ENCODE measurements at places on chromosomes 4 and X. TPM values are rescaled to one million over a fixed set of nuclear protein-coding genes. Genes with fewer than 3 reads are reported as not detected.

The TEX13B gene
- not detected for total RNA-seq

The C1GALT1C1 gene
- 41.3 TPM for total RNA-seq

The FREM3 gene
- total RNA-seq = not detected

The SLC9A7 gene
- 67.9 TPM for total RNA-seq

The RAI2 gene
- 2.2 TPM for total RNA-seq

The CC2D2A gene
- total RNA-seq = 39.1 TPM

The CXXC4 gene
- not detected for total RNA-seq

The FGF5 gene
- total RNA-seq = 24.7 TPM

The ERVMER34-1 gene
- total RNA-seq = not detected

The TXK gene
- 0.17 TPM for total RNA-seq

The TRPC3 gene
- 0.44 TPM for total RNA-seq

The ANK2 gene
- 104 TPM for total RNA-seq

The NR0B1 gene
- total RNA-seq = 4.1 TPM

The EFHC2 gene
- 0.29 TPM for total RNA-seq

The TRAPPC2 gene
- 14.6 TPM for total RNA-seq

The TBX22 gene
- total RNA-seq = not detected

The ASB9 gene
- total RNA-seq = 2.5 TPM

The IL1RAPL1 gene
- 1.9 TPM for total RNA-seq

The BMP3 gene
- under 0.01 TPM for total RNA-seq

The UNC5C gene
- 2.5 TPM for total RNA-seq

The JAKMIP1 gene
- not detected for total RNA-seq

The CHRNA9 gene
- total RNA-seq = not detected

The MAGEB2 gene
- total RNA-seq = not detected

The GNRHR gene
- not detected for total RNA-seq

The SSX4B gene
- total RNA-seq = not detected

The HHIP gene
- total RNA-seq = 0.29 TPM

The APLN gene
- total RNA-seq = 0.87 TPM

The ADH1A gene
- not detected for total RNA-seq

The TBC1D19 gene
- total RNA-seq = 88.8 TPM

The SMR3A gene
- total RNA-seq = not detected

The ZNF157 gene
- total RNA-seq = under 0.01 TPM

The TKTL2 gene
- total RNA-seq = not detected

The FRG2 gene
- not detected for total RNA-seq

The USP26 gene
- not detected for total RNA-seq

The AFAP1 gene
- total RNA-seq = 36.1 TPM

Measured in smooth muscle cell of trachea (primary cell).